Karpas-422 (cell line): ENCODE measurements at places on chromosomes 11 and 22. TPM values are rescaled to one million over a fixed set of nuclear protein-coding genes. Genes with fewer than 3 reads are reported as not detected.

The IL17RA gene
- total RNA-seq, result 5.8 and 7.1 TPM in 2 replicates

DNA sequence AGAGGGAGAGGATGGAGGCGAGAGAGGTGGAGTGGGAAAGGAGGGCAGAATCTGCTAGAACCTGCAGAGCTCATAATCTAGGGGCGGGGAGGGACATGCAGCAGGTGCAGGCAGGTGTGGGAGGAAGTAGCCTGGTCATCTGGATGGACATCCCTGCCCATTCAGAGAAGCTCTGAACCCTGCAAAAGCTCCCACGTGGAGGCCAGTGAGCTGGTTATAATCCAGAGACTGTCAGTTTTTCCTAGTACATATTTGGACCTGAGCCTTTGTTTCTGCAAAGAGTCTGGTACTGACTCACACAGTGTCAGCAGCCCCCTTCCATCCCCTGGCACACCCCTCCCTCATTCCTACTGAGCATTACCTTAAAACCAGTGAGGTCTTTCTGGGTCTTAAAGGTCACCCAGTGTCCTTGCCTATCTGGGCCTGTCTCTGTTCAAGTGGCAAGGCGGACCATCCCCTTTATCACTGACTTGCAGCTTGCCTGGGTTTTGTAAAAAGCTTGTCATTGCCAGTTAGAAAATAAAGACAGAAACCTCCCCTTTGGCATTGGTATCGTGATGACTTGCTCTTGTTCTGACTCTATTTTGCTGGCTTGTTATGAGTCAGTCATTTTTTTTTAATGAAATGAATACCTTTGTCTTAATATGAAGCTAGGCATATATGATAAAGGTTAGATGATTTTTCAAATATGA, 26.1 kb downstream of the PTPRJ start:
- peaks cover 93% of the 10 kb centered on the region for H3K4me1 ChIP-seq
- DNase-seq, result no peak
- peak overlapping the region; percentile 95 for H3K27ac ChIP-seq
- peaks cover 6% of the 10 kb centered on the region; the same call in 1 of the 2 replicates for H3K36me3 ChIP-seq
- H3K4me3 ChIP-seq, result no peak overlapping the region

- no peak overlapping the region for H3K4me3 ChIP-seq
- DNase-seq, result no peak
- no peaks in the 10 kb centered on the region for H3K4me1 ChIP-seq
Observed at GRCh38 chr11:27392278-27393114, 29.5 kb upstream of the CCDC34 start.

DNA sequence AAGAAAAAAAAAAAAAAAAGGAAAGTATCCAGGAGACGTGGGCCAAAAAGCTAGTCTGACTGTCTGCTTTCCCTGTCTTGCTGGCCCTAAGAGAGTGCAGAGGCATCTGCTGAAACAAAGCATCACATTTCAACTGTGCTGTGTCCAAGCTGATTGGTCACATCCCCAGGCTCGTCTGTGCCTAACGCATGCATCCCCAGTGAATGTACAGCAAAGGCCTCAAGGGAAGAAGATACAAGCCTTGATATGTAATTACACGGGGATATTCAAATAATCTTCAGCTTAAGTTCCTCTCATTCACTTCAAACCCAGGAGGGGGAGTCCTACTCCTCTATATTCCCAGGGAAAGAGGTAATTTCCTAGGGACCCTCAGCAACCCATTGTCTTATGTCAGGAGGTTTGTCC, 5.4 kb upstream of the SORL1 start:
- no peaks in the 10 kb centered on the region for H3K36me3 ChIP-seq
- peaks cover 85% of the 10 kb centered on the region for H3K4me1 ChIP-seq
- peak; percentile 94 for DNase-seq
- no peaks in the 10 kb centered on the region for H3K27me3 ChIP-seq

The ASPHD2 gene
- total RNA-seq, result 30.7 and 33.3 TPM in 2 replicates

DNA sequence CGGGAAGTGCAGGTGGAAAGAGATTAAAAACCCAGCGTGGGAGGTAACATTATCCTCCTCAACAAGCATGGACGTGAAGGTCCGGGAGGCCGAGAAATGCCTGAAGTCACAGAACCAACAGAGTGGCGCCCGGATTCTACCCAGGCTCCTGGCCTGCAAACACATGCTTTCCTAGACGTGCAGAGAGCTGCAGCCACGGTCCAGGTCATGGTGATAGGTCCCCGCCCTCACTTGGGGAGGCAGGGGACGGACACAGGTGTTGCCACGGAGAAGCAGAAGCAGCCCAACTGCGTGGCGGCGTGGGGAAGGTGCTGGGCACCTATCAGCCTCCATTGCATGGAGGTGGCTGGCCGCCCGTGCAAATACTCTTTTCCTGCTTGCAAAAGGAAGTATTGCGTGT, 148.8 kb downstream of the MPPED1 start:
- H3K27me3 ChIP-seq, result no peaks in the 10 kb centered on the region
- H3K4me3 ChIP-seq, result no peak overlapping the region
- H3K27ac ChIP-seq, result no peak overlapping the region
- no peaks in the 10 kb centered on the region for H3K36me3 ChIP-seq

GRCh38 chr11:65793144-65793581, 6.3 kb downstream of the OVOL1 start:
- no peak overlapping the region for H3K27ac ChIP-seq
- H3K4me1 ChIP-seq, result peaks cover 14% of the 10 kb centered on the region
- DNase-seq, result no peak
- no peaks in the 10 kb centered on the region for H3K36me3 ChIP-seq
- H3K27me3 ChIP-seq, result no peaks in the 10 kb centered on the region

- no peak overlapping the region for H3K4me3 ChIP-seq
- H3K27me3 ChIP-seq, result no peaks in the 10 kb centered on the region
- peaks cover 1% of the 10 kb centered on the region for H3K4me1 ChIP-seq
- H3K36me3 ChIP-seq, result no peaks in the 10 kb centered on the region
- DNase-seq, result no peak
Observed at GRCh38 chr11:33438301-33438700, 181.1 kb downstream of the HIPK3 start.

The IRAG1 gene
- total RNA-seq, result not detected in 2 replicates

GRCh38 chr22:26245001-26245400, 75.7 kb downstream of the SEZ6L start:
- no peaks in the 10 kb centered on the region for H3K27me3 ChIP-seq
- no peak overlapping the region for H3K4me3 ChIP-seq
- DNase-seq, result no peak
- no peak overlapping the region for H3K27ac ChIP-seq
- no peaks in the 10 kb centered on the region for H3K4me1 ChIP-seq

The PGA4 gene
- total RNA-seq, result not detected in 2 replicates

The LINC01488 gene
- total RNA-seq, result not detected in 2 replicates

The OR2D2 gene
- total RNA-seq, result 0.36 and 0.71 TPM in 2 replicates

DNA sequence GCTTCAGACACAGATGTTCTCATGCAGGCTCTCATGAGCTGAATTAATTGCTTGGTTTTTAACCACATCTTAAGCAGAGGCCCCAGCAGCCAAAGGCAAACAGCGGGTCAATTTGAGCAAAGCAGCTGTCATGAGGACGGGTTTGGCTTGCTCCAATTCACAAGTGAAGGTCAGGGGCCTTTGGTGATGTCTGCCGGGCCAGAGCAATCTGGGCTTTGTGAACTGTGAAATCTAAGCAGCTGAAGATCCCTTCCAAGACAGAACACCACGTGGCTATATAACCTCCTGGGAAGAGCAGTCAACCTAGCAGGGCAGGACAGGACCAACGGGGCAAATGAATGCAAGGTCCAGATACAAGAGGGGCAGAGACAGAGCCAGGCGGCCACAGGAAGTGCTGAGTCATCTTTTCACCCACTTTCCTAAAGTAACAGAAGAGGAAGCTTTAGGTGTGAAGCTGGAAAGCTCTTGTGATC, 187.3 kb upstream of the B3GAT1 start:
- H3K4me1 ChIP-seq, result no peaks in the 10 kb centered on the region
- H3K27ac ChIP-seq, result no peak overlapping the region
- no peaks in the 10 kb centered on the region for H3K36me3 ChIP-seq
- no peak for DNase-seq

DNA sequence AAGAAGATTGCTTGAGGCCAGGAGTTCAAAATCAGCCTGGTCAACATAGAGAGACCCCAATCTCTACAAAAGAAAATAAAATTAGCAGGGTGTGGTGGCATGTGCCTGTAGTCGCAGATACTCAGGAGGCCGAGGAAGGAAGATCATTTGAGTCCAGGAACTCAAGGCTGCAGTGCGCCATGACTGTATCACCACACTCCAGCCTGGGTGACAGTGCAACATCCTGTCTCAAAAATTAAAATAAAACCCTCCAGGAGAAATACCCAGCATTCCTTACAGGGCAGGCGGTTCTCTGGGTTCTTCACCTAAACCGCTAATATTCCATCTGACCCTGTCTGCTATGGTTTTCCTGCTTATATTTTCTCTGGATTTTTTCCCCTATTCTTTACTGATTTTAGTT, 13.5 kb downstream of the TCF20 start:
- no peaks in the 10 kb centered on the region for H3K36me3 ChIP-seq
- peaks cover 39% of the 10 kb centered on the region for H3K4me1 ChIP-seq
- H3K4me3 ChIP-seq, result no peak overlapping the region
- no peaks in the 10 kb centered on the region for H3K27me3 ChIP-seq
- DNase-seq, result no peak

DNA sequence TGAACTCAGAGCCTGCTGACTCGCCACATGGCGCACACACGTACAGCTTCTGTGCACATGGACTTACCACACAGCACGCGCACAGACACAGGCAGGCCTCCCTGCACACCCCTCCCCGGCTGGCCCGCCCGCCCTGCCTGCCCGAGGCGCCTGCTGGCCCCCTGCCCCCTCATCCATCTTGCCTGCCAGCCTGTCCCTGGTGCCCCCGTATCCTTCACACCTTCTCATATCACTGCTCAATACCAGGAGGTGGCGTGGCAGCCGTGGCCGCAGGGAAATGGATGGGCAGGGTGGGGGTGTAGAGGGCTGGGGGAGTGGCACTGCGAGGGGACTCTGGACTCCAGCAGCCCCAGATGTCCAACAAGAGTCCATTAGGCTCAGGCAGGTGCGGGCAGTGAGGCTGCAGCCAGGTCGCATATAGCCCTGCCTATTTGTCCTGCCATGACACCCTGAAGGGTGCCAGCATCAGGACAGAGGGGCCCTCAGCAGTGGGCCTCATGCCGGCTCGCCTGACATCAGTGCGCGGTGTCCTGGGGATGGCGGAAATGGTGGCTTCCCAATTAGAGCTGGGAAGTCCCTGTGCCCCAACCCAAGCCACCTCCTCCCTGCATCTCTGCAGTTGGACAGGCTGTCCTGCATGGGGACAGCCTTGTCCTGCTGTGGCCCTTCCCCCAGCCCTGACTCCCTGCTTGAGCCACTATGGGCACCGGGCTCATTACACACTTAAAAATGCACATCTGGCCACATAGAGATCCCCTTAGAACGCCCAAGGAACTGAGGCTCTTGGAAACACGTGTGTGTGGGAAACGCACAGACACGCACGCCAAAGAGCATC, 2.0 kb upstream of the TBX10 start:
- no peak for DNase-seq
- H3K36me3 ChIP-seq, result no peaks in the 10 kb centered on the region
- no peaks in the 10 kb centered on the region; the same call in 1 of the 2 replicates for H3K27me3 ChIP-seq

- no peak overlapping the region for H3K4me3 ChIP-seq
- H3K36me3 ChIP-seq, result peaks cover 18% of the 10 kb centered on the region
- H3K27me3 ChIP-seq, result no peaks in the 10 kb centered on the region
- H3K4me1 ChIP-seq, result peaks cover 85% of the 10 kb centered on the region
- DNase-seq, result no peak
- peak overlapping the region; percentile 96 for H3K27ac ChIP-seq
Observed at GRCh38 chr11:33052231-33052630, 12.9 kb downstream of the TCP11L1 start.

The CEND1 gene
- 19.8 and 50.0 TPM in 2 replicates for total RNA-seq

GRCh38 chr11:63670096-63670432, 1.1 kb downstream of the ATL3 start:
- no peaks in the 10 kb centered on the region for H3K27me3 ChIP-seq
- peak overlapping the region; percentile 65; the same call in 1 of the 2 replicates for H3K27ac ChIP-seq
- no peak for DNase-seq
- peaks cover 29% of the 10 kb centered on the region for H3K4me1 ChIP-seq
- H3K4me3 ChIP-seq, result peak overlapping the region; percentile 70

- no peak overlapping the region for H3K4me3 ChIP-seq
- no peaks in the 10 kb centered on the region for H3K36me3 ChIP-seq
- H3K4me1 ChIP-seq, result no peaks in the 10 kb centered on the region
- DNase-seq, result no peak
- no peaks in the 10 kb centered on the region for H3K27me3 ChIP-seq
Observed at GRCh38 chr22:29073618-29074275, 912 bp downstream of the KREMEN1 start.

DNA sequence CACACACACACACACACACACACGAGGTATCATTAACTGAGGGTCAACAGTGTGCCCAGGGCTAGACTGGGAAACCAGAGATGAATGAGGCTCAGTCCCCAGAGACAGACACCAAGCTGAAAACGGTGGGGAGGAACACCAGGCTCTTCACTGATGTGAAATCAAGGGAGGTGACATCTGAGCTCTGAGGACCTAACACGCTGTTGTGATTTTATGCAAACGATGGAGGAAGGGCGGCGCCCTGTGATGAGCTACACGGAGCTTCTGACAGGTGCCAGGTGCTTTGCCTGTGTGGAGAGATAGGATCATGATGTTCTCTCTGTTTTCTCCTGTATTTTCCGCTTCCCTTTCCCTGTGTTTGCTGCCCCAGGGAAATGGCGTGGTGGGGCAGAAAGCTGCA, 6.5 kb upstream of the CYB5R3 start:
- no peak overlapping the region for H3K27ac ChIP-seq
- peak; percentile 91 for DNase-seq
- H3K4me3 ChIP-seq, result peak overlapping the region; percentile 35; the same call in 1 of the 2 replicates
- H3K36me3 ChIP-seq, result no peaks in the 10 kb centered on the region
- peaks cover 36% of the 10 kb centered on the region for H3K4me1 ChIP-seq
- no peaks in the 10 kb centered on the region for H3K27me3 ChIP-seq

The SLC22A8 gene
- total RNA-seq, result not detected in 2 replicates

- peak overlapping the region; percentile 60 for H3K27ac ChIP-seq
- H3K4me1 ChIP-seq, result peaks cover 31% of the 10 kb centered on the region
- DNase-seq, result peak; percentile 87
- peak overlapping the region; percentile 88 for H3K4me3 ChIP-seq
- H3K27me3 ChIP-seq, result no peaks in the 10 kb centered on the region
Observed at GRCh38 chr22:20130731-20131596, 640 bp upstream of the ZDHHC8 start.

DNA sequence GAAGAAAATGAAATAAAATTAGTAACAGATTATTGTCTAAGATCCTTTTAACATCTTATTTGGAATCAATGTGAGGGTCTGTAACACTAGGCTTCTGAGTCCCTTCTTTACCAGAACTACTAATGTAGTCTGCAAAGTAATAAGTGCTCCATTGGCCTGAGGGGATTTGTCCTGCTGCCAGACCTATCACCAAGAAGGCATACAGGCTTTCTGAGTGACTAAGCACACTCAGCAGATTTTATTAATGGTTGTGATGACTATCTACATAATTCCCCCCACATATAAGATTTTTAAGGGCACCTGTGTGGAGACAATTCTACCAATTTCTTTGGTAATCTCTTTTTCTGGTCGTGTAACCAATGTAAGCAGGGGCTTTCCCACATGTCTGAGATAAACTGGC, 365.0 kb upstream of the FAT3 start:
- H3K4me3 ChIP-seq, result no peak overlapping the region
- no peak for DNase-seq
- no peaks in the 10 kb centered on the region for H3K36me3 ChIP-seq
- H3K27ac ChIP-seq, result no peak overlapping the region

The MB gene
- total RNA-seq, result not detected in 2 replicates

- no peak overlapping the region for H3K27ac ChIP-seq
- no peaks in the 10 kb centered on the region; the same call in 1 of the 2 replicates for H3K4me1 ChIP-seq
- H3K27me3 ChIP-seq, result no peaks in the 10 kb centered on the region
- no peaks in the 10 kb centered on the region for H3K36me3 ChIP-seq
Observed at GRCh38 chr11:8090756-8091155, 9.7 kb downstream of the TUB start.

The OR5D14 gene
- total RNA-seq, result not detected in 2 replicates

The ARHGAP20 gene
- 0.25 TPM in 1 of 2 replicates, not detected in the other for total RNA-seq

GRCh38 chr11:118015385-118015841, 29.2 kb downstream of the IL10RA start:
- peaks cover 33% of the 10 kb centered on the region for H3K4me1 ChIP-seq
- H3K27ac ChIP-seq, result no peak overlapping the region
- no peak for DNase-seq
- H3K27me3 ChIP-seq, result no peaks in the 10 kb centered on the region
- no peak overlapping the region for H3K4me3 ChIP-seq

The PRG3 gene
- total RNA-seq, result not detected in 2 replicates
